Muscle of leg (tissue), 16 donors: ENCODE measurements at places on chromosomes 5 and 9. TPM values are rescaled to one million over a fixed set of nuclear protein-coding genes. Genes with fewer than 3 reads are reported as not detected.

IL3 gene
- total RNA-seq, result not detected

PRUNE2 gene
- total RNA-seq, result 13.2 TPM

CKMT2 gene
- 91.3 TPM for total RNA-seq

CCDC192 gene
- 0.18 TPM for total RNA-seq

WASHC1 gene
- total RNA-seq, result 17.2 TPM

OTULINL gene
- 4.2 TPM for total RNA-seq

NSG2 gene
- total RNA-seq, result 0.18 TPM

TMEFF1 gene
- 2.7 TPM for total RNA-seq

IFNA21 gene
- total RNA-seq, result not detected

GRCh38 chr9:2286333-2286705 lies 271.2 kb downstream of the SMARCA2 start:
- H3K27ac ChIP-seq, result no peak overlapping the region
- H3K36me3 ChIP-seq, result no peaks in the 10 kb centered on the region
- H3K27me3 ChIP-seq, result no peaks in the 10 kb centered on the region

DNA sequence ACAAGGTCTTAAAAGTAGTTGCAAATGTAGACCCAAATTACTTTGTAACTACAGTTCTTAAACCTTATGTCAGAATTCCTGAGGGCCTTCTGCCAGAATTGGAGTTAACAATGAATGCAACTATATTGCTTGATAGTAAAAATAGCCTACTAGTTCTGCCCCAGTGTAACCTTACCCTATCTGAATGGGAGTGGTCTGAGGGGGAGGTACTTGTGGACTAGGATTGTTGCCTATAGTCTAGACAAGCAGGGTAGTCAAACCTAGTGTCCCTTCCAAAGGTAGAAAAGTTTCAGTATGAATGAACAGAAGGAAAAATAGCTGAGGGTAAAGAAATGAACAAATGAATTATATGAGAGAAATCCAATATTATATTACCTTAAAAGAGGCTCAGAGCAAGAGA lies 242.2 kb downstream of the PJA2 start:
- no peaks in the 10 kb centered on the region for H3K27me3 ChIP-seq
- H3K27ac ChIP-seq, result no peak overlapping the region
- no peaks in the 10 kb centered on the region for H3K4me1 ChIP-seq

DNA sequence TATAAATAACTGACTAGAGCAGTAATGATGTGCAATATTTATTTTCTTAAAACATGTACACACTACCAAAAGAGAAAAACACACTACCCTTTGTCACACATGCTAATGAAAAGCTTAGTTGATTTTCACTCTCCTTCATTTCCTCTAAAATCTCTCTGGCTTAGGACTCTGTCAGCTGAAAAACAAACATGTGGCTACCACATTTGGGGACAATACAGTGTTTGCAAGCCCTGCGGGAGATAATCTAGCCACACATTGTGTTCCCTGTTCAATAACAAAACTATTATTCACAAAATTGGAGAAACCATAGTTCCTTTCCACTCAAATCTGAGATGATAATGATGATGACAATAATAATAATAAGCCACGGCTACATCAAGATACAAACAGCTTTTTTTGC lies 3.5 kb upstream of the LOX start:
- no peaks in the 10 kb centered on the region for H3K36me3 ChIP-seq
- H3K27ac ChIP-seq, result no peak overlapping the region
- peaks cover 13% of the 10 kb centered on the region for H3K27me3 ChIP-seq
- DNase-seq, result no peak

DNA sequence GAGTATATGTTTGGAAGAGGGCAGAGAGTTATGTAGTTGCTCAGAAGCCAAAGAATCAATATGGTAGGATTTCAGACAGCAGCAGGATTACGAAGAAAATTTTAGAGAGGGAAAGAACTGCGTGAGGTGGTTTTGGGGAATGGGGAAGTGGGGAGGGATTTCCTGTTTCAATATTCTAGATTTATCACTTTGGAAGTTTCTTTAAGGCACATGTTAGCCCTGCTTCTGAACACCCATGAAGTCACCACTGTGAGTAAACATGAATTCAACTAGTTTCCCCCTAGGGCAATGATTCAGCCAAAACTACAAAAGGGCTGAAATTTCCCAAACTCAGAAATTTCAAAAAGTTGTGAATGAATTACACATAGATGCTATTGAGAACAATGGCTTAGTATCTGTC lies 132.2 kb downstream of the EBF1 start:
- H3K4me3 ChIP-seq, result no peak overlapping the region
- no peaks in the 10 kb centered on the region for H3K27me3 ChIP-seq
- no peaks in the 10 kb centered on the region for H3K36me3 ChIP-seq
- no peaks in the 10 kb centered on the region for H3K4me1 ChIP-seq

DNA sequence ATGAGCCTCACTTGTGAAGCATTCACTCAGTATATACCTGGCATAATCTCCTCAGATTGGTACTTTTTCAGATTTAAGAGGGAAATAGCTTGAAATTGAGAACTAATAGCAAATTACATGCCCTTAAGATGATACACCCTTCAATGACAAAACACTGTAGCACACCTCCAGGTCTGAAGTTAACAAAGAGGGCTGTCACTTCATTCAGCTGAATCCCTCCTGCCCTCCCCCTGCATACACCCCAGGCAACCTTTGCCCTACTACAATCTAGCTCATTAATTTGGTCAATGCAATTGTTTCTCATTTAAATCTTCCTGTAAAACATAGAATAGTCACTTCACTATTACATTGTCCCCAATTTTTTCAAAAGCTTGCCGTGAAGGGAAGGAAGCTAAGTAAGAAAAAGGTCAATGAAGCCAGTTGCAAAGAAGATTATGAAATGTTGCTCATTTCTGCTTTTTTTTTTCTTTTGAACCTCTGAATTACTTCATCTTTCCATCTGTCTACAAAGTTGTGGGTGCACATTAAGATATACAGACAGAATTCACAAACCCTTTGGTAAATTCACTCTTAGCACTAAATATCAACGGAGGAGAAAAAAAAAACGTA lies 294.8 kb upstream of the PTGER4 start:
- H3K4me1 ChIP-seq, result peaks cover 4% of the 10 kb centered on the region
- H3K27ac ChIP-seq, result no peak overlapping the region
- peak; percentile 51 for DNase-seq
- no peaks in the 10 kb centered on the region for H3K36me3 ChIP-seq
- no peaks in the 10 kb centered on the region for H3K27me3 ChIP-seq

DNA sequence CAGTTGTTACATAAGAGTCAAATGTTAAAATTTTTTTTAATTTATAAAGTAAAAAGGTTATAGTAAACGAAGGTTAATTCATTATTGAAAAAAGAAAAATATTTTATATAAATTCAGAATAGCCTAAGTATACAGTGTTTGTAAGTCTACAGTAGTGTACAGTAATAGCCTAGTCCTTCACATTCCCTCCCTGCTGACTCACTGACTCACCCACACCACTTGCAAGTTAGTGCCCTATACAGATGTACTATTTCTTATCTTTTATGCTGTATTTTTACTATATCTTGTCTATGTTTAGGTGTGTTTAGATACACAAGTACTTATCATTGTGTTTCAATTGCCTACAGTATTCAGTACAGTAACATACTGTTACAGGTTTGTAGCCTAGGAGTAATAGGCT lies 57.6 kb downstream of the MAMDC2 start:
- no peaks in the 10 kb centered on the region for H3K27me3 ChIP-seq
- no peak overlapping the region for H3K4me3 ChIP-seq
- DNase-seq, result no peak
- H3K36me3 ChIP-seq, result no peaks in the 10 kb centered on the region
- no peak overlapping the region for H3K27ac ChIP-seq

GRCh38 chr5:126487596-126487995 lies 64.4 kb downstream of the GRAMD2B start:
- H3K4me3 ChIP-seq, result no peak overlapping the region
- H3K4me1 ChIP-seq, result peaks cover 5% of the 10 kb centered on the region
- H3K36me3 ChIP-seq, result peaks cover 16% of the 10 kb centered on the region
- no peak for DNase-seq
- H3K27me3 ChIP-seq, result no peaks in the 10 kb centered on the region
- H3K27ac ChIP-seq, result no peak overlapping the region

GRCh38 chr5:121962958-121963357 lies 1.2 kb downstream of the SRFBP1 start:
- no peaks in the 10 kb centered on the region for H3K36me3 ChIP-seq
- H3K27ac ChIP-seq, result no peak overlapping the region
- peaks cover 4% of the 10 kb centered on the region for H3K4me1 ChIP-seq
- H3K27me3 ChIP-seq, result no peaks in the 10 kb centered on the region
- H3K4me3 ChIP-seq, result peak overlapping the region; percentile 60

DNA sequence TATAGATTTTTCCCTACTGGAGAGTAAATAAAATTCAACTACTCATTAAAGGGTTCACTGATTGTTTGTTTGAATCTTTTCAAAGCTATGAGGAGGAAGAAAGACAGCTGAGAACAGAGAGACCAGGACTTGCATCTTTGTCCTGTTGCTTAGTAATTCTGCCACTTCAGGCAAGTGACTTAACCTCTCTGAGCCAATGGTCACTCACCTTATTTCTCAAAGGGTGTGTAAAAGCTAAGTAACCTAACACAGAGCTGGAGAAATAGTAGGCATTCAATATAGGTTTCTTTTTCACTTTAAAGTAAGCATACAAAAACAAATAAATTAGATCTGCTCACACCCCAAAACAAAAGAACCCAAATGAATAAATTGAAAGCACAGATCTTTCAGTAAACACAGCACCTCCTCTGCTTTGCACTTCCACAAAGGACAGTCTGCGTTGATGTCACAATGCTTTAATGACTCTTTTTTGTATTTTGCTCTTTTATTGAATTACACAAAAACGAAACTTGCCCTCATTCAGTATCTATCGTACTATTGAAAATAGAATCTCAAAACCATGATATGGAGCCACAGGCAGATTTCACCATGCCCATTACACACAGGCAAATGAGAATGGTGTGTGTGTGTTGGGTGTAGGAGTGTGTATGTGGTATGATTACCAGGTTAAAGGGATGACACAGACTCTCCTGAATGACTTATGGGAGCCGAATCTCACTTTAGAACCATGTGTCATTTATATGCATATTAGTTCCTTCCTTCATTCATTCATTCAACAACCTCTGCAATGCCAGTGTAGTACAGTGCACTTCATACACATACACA lies 166.0 kb downstream of the EBF1 start:
- H3K27me3 ChIP-seq, result no peaks in the 10 kb centered on the region
- no peak overlapping the region for H3K27ac ChIP-seq
- no peak overlapping the region for H3K4me3 ChIP-seq
- DNase-seq, result no peak

GRCh38 chr9:133631111-133631510 lies 5.1 kb upstream of the DBH start:
- H3K4me1 ChIP-seq, result peaks cover 25% of the 10 kb centered on the region
- peaks cover 19% of the 10 kb centered on the region for H3K27me3 ChIP-seq
- no peak for DNase-seq
- H3K4me3 ChIP-seq, result no peak overlapping the region

GRCh38 chr9:784202-784601 lies 57.3 kb upstream of the DMRT1 start:
- no peak overlapping the region for H3K4me3 ChIP-seq
- no peaks in the 10 kb centered on the region for H3K36me3 ChIP-seq
- H3K27me3 ChIP-seq, result no peaks in the 10 kb centered on the region
- H3K4me1 ChIP-seq, result no peaks in the 10 kb centered on the region
- H3K27ac ChIP-seq, result no peak overlapping the region

DNA sequence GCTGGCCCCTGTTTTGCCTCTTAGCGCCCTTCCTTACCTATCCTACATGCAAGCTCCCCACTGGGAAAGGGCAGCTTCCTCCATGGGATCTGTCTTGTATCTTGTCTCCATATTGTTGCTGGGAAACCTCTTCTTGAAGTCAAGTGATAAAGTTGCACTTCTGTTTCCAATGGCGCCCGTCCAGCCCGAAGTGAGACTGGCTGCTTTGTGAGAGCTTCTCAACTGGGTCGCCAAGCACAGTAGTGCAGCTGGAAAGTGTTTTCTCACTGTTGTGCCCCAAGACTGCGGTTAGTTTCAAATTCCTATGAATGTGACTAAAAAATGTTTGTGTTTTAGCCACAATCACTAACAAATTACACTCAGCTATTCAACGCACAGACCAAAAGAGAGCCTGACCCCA lies 506.6 kb upstream of the MPDZ start:
- H3K4me3 ChIP-seq, result no peak overlapping the region
- peak; percentile 36 for DNase-seq
- H3K4me1 ChIP-seq, result peaks cover 20% of the 10 kb centered on the region
- no peaks in the 10 kb centered on the region for H3K36me3 ChIP-seq
- no peaks in the 10 kb centered on the region for H3K27me3 ChIP-seq

GRCh38 chr5:166649676-166650075 lies 1641.8 kb upstream of the WWC1 start:
- H3K27me3 ChIP-seq, result no peaks in the 10 kb centered on the region
- no peaks in the 10 kb centered on the region for H3K36me3 ChIP-seq
- H3K27ac ChIP-seq, result no peak overlapping the region
- no peak overlapping the region for H3K4me3 ChIP-seq
- H3K4me1 ChIP-seq, result no peaks in the 10 kb centered on the region

DNA sequence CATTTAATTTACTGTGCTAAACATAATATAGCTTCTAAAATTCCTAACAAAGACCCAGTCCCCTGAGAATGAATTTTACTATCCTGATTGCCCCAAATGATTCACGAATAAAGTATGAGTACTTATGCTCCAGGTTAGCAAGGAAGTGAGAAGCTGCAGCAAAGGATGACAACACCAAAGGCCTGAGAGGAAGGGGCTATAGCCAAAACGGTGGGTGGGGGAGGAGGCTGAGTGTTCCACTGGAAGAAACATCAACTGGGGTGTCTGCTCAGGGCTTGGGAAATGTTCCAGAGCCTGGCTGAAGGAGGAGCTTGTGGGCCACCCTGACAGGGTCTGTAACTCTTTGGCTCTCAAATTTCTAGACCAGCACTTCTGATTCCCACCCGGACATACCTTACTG lies 157.3 kb downstream of the ADAMTS12 start:
- H3K36me3 ChIP-seq, result no peaks in the 10 kb centered on the region
- H3K27me3 ChIP-seq, result no peaks in the 10 kb centered on the region
- no peak overlapping the region for H3K4me3 ChIP-seq
- DNase-seq, result peak; percentile 78
- peaks cover 5% of the 10 kb centered on the region for H3K4me1 ChIP-seq

GRCh38 chr5:77991084-77991483 lies 214.9 kb upstream of the TBCA start:
- H3K27me3 ChIP-seq, result no peaks in the 10 kb centered on the region
- H3K4me1 ChIP-seq, result peaks cover 28% of the 10 kb centered on the region
- DNase-seq, result no peak

DNA sequence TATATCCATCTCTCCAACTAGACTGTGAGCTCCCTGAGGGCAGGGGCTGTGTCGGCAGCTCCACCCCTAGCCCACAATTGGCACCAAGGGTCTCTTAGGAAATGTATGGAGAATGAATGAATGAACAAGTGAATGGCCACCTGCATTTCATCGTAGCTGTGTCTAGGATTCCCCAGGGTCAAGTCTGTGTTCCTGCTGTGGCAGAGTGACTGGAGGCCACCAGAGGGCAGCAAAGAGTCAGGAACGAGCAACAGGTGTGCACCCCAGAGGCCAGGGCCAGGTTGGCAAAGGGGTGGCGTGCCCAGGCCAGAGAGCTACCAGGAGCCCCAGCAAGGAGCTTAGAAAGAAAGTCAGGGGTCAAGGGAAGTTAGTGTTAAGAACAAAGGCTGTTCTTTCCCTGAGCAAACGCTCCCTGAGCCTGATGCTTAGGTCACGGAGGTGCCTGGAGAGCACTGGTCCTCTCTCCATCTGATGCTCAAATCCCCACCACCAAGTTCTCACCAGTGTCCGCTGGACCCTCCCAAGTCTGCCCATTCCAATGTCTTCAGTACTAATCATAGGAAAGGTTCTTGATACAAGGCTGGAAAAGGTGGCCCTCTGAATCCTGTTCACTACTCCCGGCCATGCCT lies 160.7 kb downstream of the PAX5 start:
- no peaks in the 10 kb centered on the region for H3K36me3 ChIP-seq
- H3K4me3 ChIP-seq, result no peak overlapping the region
- H3K4me1 ChIP-seq, result no peaks in the 10 kb centered on the region
